ENCODE measurements at places on chromosomes 3 and 15. TPM values are rescaled to one million over a fixed set of nuclear protein-coding genes. Genes with fewer than 3 reads are reported as not detected.

GRCh38 chr3:42762046-42762724 lies 10.9 kb downstream of the CCDC13 start:
- no peak for DNase-seq
- H3K36me3 ChIP-seq = no peaks in the 10 kb centered on the region
- H3K4me1 ChIP-seq = no peaks in the 10 kb centered on the region

- no peak for DNase-seq
- H3K27ac ChIP-seq = no peak overlapping the region
- no peaks in the 10 kb centered on the region for H3K36me3 ChIP-seq
- no peak overlapping the region for H3K4me3 ChIP-seq
- H3K4me1 ChIP-seq = no peaks in the 10 kb centered on the region
- H3K27me3 ChIP-seq = no peaks in the 10 kb centered on the region
Observed at GRCh38 chr15:23629234-23629805, 18.3 kb downstream of the MAGEL2 start.

GRCh38 chr3:194497799-194498575 lies 11.2 kb upstream of the ATP13A3 start:
- H3K4me3 ChIP-seq = no peak overlapping the region
- H3K4me1 ChIP-seq = no peaks in the 10 kb centered on the region
- H3K27me3 ChIP-seq = no peaks in the 10 kb centered on the region

DNA sequence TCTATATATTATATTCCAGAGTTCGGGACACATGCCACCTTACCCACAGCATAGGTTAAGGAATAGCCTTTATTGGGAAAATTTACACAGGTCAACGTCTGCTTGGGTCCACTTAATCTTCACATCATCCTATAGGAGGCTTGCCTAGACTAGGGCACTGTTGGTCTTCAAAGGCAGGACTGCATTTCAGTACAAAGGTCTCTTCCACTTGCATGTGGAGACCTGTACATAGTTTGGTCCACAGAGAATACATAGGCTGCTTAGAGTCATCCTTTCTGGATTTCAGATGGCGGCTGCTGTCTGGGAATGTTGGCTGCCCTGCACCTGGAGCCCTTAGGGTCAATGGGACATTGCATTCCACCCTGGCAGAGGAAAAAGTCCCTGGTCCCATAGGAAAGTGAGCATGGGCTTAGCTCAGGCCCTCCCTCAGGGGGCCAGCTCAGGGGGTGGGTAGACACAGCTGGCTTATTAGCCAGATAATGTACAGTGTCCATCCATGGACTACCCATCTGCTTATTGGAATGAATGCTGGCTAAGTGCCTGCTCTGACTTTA lies 75.3 kb upstream of the TGFBR2 start:
- no peaks in the 10 kb centered on the region for H3K27me3 ChIP-seq
- no peak overlapping the region for H3K4me3 ChIP-seq
- no peak overlapping the region for H3K27ac ChIP-seq

ISLR2 gene
- total RNA-seq = not detected

DNA sequence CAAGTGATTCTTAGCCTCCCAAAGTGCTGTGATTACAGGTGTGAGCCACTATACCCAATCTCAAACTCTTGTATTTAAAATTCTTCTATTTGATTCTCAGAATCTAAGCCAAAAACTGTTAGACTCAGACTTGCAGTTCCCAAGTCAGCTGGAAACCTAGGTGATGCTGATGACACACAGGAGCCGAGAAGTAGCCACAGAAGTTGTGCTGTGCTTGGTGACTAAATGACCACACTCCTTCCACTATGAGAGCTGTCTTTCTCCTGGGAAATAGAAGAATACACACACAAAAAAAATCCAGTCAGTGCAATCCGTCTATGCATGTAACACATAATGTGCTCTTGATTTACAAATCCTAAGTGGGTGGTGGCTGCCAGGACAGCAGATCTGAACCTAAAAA lies 33.9 kb downstream of the ILDR1 start:
- H3K27me3 ChIP-seq = no peaks in the 10 kb centered on the region
- H3K4me1 ChIP-seq = no peaks in the 10 kb centered on the region
- no peaks in the 10 kb centered on the region for H3K36me3 ChIP-seq

C3orf22 gene
- not detected for total RNA-seq

GHRL gene
- 2.5 TPM for total RNA-seq

ARHGEF26 gene
- total RNA-seq = not detected

DNA sequence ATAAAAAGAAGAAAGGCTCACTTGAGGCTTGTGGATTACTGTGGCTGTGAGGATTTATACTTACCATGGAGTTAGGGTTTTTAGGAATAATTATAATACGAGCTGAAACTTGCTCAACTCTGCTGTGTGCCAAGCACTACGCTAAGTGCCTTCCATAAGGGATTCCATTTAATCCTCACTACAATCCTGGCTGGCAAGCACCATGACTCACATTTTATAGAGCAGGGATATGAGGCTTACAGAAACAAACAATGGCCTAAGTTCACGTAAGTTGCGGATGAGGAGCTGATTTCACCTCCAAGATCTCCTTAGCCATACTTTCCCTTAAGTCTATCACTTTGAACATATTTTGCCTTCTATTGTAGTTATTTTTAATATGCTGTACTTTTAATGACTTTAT lies 43.9 kb upstream of the ARL8B start:
- H3K4me1 ChIP-seq = no peaks in the 10 kb centered on the region
- no peaks in the 10 kb centered on the region for H3K27me3 ChIP-seq
- no peak overlapping the region for H3K27ac ChIP-seq
- DNase-seq = no peak

PPARG gene
- total RNA-seq = not detected

CLSTN2 gene
- total RNA-seq = not detected

SNTN gene
- not detected for total RNA-seq
